Cardiac fibroblast (primary cell): ENCODE measurements at places on chromosomes 2 and 18.
A peak's percentile ranks its signal among the peaks of the same experiment; 100 is the strongest.

- no peak for DNase-seq
Observed at GRCh38 chr2:219772103-219772635, 144.7 kb downstream of the SLC4A3 start.

DNA sequence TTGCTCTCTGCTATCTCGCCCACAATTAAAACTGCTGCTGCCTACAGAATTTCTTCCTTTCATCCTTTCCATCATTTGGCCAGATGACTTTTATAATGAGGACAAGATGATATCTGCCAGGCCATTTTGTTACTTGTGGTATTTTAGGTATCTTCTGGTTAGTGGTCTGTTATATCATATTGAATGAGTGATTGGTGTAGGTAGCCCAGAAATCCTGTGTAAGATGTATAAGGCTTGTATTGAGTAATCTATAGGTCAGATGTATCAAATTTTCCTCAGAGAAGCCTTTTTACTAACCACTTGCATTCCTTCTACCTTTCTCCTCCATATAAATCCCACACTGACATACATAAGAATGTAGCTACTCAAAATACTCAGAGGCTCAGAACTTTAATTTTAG lies 118.3 kb downstream of the UBR3 start:
- no peak for DNase-seq

GRCh38 chr18:63078471-63078870 lies 241.1 kb downstream of the BCL2 start:
- no peak for DNase-seq

DNA sequence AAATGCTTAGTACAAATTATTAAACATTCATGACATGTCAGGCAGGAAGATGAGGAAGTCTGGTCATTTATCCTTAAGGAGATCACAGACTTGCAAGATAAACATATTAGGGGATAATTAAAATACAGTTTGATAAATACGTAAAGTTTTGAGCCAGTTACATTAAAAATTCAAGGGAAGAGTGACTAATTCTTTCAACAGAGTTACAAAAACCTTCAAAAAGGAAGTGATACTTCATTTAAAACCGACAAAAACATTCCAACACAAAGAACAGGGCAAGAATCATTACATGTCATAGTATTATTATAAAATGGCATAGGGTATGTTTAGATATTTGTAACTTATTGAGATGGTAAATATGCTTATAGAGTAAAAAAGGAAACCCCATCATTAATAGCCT lies 636.0 kb downstream of the NR4A2 start:
- DNase-seq: no peak

DNA sequence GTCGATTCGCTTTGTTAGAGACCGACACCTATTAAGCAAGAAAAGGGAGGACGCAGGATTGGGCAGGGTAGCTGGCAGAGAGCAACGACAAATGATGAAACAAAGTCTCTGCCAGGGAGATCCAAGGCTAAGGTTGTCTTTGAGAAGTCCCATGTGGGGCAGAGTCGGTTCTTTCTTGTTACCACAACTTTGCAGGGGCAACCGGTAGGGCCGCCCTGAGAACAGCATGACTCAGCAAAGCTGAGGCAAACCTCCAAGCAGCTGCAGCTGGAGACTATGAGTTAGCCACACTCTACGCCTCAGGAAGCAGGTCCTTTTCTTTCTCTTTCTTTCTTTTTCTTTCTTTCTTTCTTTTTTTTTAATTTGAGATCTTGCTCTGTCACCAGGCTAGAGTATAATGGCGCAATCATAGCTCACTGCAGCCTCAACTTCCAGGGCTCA lies 452.3 kb upstream of the ID2 start:
- DNase-seq: peak; percentile 78

GRCh38 chr2:11938196-11938595 lies 191.8 kb downstream of the LPIN1 start:
- peak; percentile 88 for DNase-seq

DNA sequence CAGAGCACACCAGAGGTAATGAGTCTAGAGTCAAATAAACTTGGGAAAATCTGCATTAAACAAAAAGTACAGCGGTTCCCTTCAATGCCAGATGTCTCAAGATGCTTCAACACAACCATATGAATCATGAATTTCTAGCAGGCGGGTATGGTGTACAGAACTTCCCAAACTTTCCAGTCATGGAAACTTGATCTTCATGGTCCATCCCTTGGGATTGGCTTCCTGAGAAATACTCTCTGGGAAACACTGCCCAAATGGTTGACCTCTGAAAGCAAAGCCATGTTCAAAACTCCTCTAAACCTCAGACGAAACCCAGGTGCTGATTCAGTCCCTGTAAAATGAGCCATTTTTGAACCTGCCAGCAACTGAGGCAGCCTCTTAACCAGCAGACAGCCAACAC lies 16.4 kb upstream of the TMEM247 start:
- peak; percentile 59 for DNase-seq

DNA sequence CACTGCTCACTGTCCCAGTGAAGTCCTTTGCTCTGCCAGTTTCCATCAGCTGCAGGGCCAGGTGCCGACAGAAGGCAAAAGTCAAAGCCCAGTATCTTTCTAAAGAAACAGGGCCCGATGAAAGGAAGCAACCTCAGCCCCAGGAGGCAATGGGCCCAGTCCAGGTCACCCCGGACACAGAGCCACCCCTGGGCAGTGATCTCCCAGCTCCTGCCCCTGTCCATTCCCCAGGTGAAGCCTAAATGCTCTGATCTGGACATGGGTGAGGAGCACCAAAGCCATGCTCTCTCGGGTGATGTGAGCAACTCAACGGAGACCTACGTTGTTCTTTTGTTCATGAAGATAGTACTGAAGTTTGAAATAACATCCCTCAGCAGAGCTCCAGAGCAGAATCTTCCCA lies 61.6 kb downstream of the HDAC4 start:
- DNase-seq: no peak

DNA sequence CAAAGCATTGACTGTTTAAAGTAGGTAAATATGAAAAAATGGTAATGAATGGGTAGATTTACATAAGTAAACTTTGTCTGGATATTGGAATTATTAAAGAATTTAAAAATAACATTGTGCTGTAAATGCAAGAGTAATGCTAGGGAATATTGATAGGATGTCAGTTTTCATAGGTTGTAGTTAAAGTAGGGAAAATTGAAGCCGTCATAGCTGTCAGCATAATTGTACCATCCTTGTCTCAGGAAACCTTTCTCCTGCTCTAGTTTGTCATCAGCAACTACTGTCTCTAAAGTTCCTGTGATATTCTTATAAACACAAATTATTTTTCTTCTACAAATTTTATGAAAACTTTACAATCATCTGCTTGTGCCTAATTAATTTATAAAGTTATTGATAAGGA lies 10.1 kb upstream of the SPAG16 start:
- DNase-seq: no peak

DNA sequence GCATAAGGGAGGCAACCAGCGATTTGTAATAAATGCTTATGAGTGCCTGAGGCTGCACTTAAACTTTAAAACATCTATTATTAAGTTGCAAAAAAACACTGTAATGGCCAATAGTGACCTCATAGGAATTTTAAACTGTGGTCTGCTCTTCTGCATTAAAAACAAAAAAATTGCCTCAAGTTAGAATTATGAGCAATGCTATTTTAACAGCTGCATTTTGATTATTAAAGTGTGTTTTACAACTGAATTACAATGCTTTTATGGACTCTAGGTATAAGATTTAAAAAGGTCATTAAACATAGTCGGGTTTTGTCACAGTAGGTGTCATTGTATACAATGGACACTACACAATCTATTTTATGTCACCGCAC lies 528.7 kb upstream of the FANCL start:
- no peak for DNase-seq

DNA sequence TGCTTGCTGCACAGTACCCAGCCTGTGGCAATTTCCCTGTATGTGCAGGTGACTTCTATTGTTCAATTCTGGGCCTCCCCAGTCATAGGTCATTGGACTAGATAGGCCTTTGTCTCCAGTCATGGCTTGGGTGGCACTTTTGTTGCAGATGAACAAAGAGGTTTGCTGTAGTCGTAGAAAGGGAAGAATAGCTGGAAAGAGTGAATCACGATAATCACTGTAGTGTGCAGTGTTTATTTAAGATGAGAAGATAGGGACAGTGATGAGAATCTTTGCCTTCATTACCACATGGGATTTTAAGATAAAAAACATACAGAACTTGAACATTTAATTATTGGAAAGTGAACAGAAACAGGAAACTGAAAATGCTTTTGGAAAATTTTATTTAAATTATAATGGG lies 156.1 kb upstream of the CYRIA start:
- DNase-seq: no peak

DNA sequence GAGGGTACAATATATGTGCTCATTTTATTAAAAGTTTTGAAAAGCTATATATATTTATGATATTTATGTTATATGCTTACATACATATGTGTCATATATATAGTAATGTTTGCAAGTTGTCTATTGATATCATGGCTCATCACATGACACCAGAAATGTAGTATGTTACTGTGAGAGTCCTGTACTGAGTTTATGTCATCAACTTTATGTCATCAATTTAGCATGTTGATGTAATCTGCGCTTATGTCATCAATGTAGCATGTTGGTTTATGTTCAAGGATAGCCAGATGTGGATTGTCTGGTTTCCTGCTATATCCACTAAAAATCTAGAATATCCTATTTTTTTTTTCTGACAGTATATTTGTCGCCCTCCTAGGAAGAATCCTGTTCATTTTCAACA lies 77.4 kb downstream of the APLF start:
- DNase-seq: no peak

DNA sequence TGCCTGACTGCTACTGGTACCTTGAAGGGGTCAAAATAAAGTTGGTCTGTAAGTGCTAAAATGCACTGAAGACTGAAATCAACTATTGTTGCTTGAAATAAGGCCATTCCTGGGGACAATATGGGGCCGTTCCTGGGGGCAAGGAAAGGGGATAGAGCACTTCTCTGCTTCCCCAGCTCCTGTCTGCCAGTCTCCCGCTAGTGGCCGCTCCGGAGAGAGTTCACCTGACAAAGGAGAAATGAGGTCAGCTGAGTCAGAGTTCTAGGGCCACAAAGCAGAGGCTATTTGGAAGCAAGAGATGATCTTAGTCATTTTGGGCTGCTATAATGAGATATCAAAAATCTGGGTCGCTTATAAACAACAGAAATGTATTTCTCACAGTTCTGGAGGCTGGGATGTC lies 345.9 kb downstream of the TSN start:
- DNase-seq: no peak

- no peak for DNase-seq
Observed at GRCh38 chr18:46434629-46435028, 222.4 kb downstream of the LOXHD1 start.

- DNase-seq: no peak
Observed at GRCh38 chr2:218329826-218330593, 26.6 kb upstream of the CATIP start.

- peak; percentile 34 for DNase-seq
Observed at GRCh38 chr18:50284255-50284885, 3.0 kb upstream of the MBD1 start.

- peak; percentile 64 for DNase-seq
Observed at GRCh38 chr2:71609958-71610357, 156.6 kb downstream of the DYSF start.

GRCh38 chr2:194103941-194104659 lies 1552.9 kb upstream of the SLC39A10 start:
- DNase-seq: peak; percentile 64

DNA sequence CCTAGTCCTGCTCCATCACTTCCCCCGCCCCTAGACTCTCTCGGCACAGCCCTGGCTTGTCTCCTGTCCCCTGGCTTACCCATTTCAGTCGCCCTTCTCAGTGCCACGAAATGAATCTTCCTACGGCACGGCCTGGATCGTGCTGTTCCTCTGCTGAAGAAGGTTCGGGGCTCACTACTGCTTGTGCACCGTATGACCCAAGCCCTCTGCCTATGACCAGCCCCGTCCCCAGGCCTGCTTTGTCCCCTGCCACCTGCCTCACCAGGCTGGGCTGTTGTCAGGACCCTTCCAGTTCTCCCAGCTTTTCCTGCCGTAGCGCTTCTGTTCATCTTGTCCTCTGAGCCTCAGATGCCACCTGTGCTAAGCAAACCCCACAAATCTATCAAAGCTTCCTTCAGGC lies 13.9 kb downstream of the CHMP1B start:
- DNase-seq: no peak

- DNase-seq: peak; percentile 73
Observed at GRCh38 chr2:199985625-199986207, 30.3 kb downstream of the MAIP1 start.

- DNase-seq: peak; percentile 66
Observed at GRCh38 chr2:112674229-112674628, 28.5 kb downstream of the SLC20A1 start.

GRCh38 chr18:31554776-31555175 lies 36.9 kb upstream of the TTR start:
- no peak for DNase-seq

- DNase-seq: no peak
Observed at GRCh38 chr18:67790527-67790926, 274.0 kb upstream of the DSEL start.

DNA sequence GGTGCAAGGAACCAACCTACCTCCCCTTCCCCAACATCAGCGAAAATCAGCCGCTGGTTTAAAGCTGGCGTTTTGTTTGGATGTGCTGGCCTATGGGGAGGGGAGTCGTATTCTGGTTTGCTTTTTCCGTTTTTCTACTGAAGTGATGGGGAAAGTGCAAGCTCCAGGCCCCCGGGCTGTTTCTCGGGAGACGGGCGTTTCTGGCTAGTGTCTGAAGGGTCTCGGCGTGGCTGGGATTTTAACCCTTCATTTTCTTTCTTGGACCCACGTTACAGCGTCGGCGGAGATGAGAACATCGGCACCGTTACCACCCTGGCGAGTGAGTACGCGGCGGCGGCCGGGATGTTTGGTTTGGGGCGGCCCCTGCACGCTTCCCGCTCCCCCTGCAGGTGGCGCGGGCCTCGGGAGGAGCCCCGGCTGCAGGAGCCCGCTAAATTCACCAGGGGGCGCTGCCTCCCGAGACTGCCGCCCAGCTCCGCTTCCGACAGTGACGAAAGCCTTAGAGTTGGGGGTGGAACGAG lies 70.7 kb downstream of the PLB1 start:
- peak; percentile 86 for DNase-seq

DNA sequence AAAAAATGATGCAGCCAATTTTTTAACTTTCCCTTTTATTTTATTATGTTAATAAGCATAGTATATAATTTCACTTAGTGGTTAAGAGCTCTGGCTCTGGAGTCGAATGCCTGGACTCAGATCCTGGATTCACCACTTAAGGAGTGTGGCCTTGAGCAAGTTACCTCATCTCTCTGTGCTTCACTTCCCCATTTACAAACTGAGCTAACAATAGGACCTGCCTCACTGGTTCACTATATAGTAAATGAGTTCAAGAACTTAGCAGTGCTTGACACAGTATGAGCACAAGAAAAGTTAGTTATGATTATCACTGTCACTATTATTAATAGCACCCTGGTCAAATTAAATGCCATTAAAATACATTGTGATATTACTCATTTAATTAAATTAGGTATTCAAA lies 30.6 kb downstream of the SCN3A start:
- no peak for DNase-seq

GRCh38 chr2:138298900-138299299 lies 202.7 kb upstream of the SPOPL start:
- DNase-seq: no peak

DNA sequence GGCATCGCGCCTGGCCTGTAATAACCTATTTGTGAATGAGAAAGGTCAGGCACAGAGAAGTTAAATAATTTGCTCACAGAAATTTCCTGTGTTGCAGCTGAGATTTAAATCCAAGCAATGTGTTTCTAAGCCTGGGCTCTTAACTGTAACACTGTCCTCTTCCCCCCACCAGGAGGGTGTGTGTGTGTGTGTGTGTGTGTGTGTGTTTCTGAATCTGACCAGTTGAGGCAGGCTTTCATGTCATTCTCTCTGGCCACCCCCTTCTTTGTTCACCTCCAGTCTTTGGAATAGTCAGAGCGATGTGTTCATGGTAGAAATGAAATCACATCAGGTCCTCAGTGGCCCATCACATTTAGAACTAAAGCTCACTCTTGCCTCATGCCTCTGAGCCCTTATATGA lies 81.2 kb downstream of the NEDD4L start:
- no peak for DNase-seq
